ENCODE measurements at places on chromosomes 2 and 18. TPM values are rescaled to one million over a fixed set of nuclear protein-coding genes. Genes with fewer than 3 reads are reported as not detected.

- no peak overlapping the region for H3K4me3 ChIP-seq
- no peaks in the 10 kb centered on the region for H3K36me3 ChIP-seq
- DNase-seq = no peak
- no peaks in the 10 kb centered on the region for H3K27me3 ChIP-seq
Measured at GRCh38 chr2:213740453-213740852, 456.2 kb downstream of the SPAG16 start.

- no peak overlapping the region for H3K27ac ChIP-seq
- H3K4me3 ChIP-seq = no peak overlapping the region
- H3K27me3 ChIP-seq = no peaks in the 10 kb centered on the region
- H3K36me3 ChIP-seq = no peaks in the 10 kb centered on the region
Measured at GRCh38 chr2:209977386-209978239, 24.8 kb upstream of the RPE start.

- no peak overlapping the region for H3K4me3 ChIP-seq
- H3K27me3 ChIP-seq = no peaks in the 10 kb centered on the region
- no peak overlapping the region for H3K27ac ChIP-seq
Measured at GRCh38 chr2:49770919-49771318, 616.6 kb upstream of the FSHR start.

- H3K27ac ChIP-seq = no peak overlapping the region
- peak; percentile 51 for DNase-seq
- H3K36me3 ChIP-seq = no peaks in the 10 kb centered on the region
Measured at GRCh38 chr18:48340560-48340959, 68.6 kb downstream of the ZBTB7C start.

DNA sequence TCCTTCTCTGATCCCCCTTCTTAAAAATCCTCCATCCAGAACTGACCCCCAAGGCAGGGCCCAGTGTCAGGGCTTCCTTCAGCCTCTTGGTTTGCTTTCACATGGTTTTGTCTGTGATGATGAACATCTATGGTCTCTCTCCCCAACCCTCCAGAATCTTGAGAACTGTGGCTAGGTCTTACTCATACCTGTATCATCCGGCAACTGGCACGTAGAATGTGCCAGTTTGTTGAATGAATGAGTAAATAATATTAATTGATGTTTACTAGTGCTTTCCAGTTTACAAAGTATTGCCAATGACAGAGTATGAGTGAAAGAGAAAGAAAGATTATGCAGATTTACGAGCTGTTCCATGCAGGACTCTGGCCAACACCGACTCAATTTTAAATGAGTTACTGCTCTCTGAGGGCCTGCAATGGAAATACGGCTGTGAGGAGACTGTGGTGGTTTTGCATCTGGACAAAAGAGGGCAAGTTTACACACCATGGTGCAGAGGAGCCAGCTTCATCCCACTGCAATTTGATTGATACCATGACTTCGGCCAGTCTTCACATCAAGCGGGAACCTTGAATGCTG is 29.9 kb upstream of the TRIB2 start:
- H3K27me3 ChIP-seq = no peaks in the 10 kb centered on the region
- H3K36me3 ChIP-seq = no peaks in the 10 kb centered on the region
- no peak for DNase-seq

DNA sequence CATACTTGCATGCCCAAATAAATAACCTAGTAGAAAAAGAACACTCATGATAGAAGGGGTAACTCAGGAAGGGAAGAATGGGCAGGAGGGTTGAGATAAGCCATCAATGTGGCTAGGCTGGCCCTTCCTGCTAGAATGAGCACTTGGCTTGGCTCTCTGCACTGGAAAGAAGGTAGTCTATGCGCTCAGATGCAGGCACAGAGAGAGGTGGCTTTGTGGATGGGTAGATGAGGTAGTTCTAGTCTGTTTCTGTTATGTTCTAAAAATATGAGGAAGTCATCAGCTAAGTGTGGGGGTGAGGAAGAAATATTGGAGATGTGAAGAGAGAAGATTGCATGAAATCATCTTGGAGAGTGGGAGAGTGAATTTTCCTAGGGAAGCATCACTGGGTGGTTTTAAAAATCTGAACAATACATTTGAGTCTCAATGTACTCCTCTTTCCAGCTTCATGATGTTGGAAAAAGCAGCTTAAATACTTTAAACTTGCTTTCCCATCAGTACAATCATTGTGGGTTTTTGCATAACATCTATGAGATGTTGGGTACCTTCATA is 357.1 kb downstream of the CNTNAP5 start:
- no peak for DNase-seq
- no peaks in the 10 kb centered on the region for H3K4me1 ChIP-seq
- H3K36me3 ChIP-seq = no peaks in the 10 kb centered on the region

DNA sequence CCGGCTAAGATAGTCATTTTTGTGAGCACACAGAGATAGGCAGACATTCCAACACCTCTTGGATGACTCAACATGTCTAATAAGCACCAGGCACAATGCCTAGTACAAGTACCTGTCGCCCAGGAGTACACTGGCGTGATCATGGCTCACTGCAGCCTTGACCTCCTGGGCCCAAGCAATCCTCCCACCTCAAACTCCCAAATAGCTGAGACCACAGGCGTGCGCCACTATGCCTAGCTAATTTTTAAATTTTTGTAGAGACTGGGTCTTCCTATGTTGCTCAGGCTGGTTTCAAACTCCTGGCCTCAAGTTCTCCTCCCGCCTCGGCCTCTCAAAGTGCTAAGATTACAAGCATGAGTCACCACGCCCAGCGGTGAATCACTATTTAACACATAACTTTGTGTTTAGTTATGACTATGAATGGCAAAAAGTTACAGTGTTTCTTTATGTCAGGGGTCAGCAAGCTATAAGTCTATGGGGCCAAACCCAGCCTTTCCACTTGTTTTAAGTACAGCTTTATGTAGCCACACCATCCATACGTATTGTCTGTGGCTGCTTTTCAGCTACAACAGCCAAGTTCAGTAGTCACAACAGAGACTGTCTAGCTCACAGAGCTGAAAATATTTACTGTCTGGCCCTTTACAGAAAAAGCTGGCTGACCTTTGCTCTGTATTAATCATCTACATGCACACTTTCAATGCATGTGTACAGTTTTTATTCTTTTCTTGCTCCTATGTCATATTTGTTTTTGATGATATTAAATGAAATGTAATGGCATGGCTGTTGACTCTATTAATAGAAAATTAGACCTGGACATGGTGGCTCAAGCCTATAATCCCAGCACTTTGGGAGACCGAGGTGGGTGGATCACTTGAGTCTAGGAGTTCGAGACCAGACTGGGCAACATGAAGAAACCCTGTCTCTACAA is 18.7 kb downstream of the ORC2 start:
- peaks cover 5% of the 10 kb centered on the region for H3K36me3 ChIP-seq
- H3K27ac ChIP-seq = no peak overlapping the region
- H3K4me1 ChIP-seq = no peaks in the 10 kb centered on the region

DNA sequence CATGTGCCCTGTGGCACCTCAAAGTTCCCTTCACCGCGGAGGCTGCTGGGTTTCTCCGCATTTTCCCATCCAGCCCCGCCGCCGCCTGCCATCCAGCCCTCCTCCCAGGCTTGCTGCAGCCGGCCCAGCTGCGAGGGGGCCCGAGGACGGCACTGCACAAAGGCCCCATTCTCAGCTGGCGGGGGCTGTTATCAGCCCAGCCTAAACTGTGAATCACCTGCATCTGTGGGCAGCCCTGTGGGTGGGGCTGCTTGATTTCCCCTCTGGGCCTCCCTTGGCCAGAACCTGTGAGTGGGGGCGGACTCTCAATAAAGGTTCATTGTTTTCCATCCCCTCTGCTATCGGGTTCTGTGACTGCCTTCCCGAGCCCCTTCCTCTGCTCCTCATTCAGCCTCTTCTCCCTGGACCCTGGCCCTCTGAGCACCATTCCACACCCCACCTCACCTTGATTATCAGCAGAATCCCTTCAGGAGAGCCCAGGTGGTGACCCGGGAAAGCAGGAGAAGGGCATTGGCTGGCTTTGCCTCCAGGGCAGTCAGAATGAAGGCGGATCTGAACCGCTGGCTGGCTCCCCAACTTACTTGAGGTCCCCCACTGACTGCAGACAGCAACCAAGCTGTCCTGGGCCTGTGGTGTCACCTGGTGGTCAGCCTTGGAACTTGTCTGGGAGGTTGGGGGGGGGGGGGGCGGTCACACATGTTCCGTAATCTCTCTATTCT is 204.5 kb downstream of the ZFP36L2 start:
- DNase-seq = peak; percentile 39
- H3K36me3 ChIP-seq = no peaks in the 10 kb centered on the region
- no peak overlapping the region for H3K27ac ChIP-seq
- H3K27me3 ChIP-seq = no peaks in the 10 kb centered on the region
- no peak overlapping the region for H3K4me3 ChIP-seq
- peaks cover 1% of the 10 kb centered on the region for H3K4me1 ChIP-seq

- no peaks in the 10 kb centered on the region for H3K27me3 ChIP-seq
- no peak overlapping the region for H3K4me3 ChIP-seq
- no peaks in the 10 kb centered on the region for H3K36me3 ChIP-seq
- H3K27ac ChIP-seq = no peak overlapping the region
Measured at GRCh38 chr2:70188460-70188859, 2.4 kb downstream of the C2orf42 start.

- H3K27me3 ChIP-seq = no peaks in the 10 kb centered on the region
- no peaks in the 10 kb centered on the region for H3K36me3 ChIP-seq
- H3K4me3 ChIP-seq = no peak overlapping the region
- no peak overlapping the region for H3K27ac ChIP-seq
Measured at GRCh38 chr2:213281156-213281555, 3.1 kb upstream of the SPAG16 start.

- DNase-seq = no peak
- H3K27me3 ChIP-seq = no peaks in the 10 kb centered on the region
- no peaks in the 10 kb centered on the region for H3K36me3 ChIP-seq
- no peaks in the 10 kb centered on the region for H3K4me1 ChIP-seq
Measured at GRCh38 chr2:60861736-60862135, 19.6 kb upstream of the REL start.

- H3K4me3 ChIP-seq = no peak overlapping the region
- no peaks in the 10 kb centered on the region for H3K4me1 ChIP-seq
- H3K27ac ChIP-seq = peak overlapping the region; percentile 86
- DNase-seq = peak; percentile 63
- H3K36me3 ChIP-seq = no peaks in the 10 kb centered on the region
Measured at GRCh38 chr2:46187112-46187618, 110.0 kb upstream of the EPAS1 start.

DNA sequence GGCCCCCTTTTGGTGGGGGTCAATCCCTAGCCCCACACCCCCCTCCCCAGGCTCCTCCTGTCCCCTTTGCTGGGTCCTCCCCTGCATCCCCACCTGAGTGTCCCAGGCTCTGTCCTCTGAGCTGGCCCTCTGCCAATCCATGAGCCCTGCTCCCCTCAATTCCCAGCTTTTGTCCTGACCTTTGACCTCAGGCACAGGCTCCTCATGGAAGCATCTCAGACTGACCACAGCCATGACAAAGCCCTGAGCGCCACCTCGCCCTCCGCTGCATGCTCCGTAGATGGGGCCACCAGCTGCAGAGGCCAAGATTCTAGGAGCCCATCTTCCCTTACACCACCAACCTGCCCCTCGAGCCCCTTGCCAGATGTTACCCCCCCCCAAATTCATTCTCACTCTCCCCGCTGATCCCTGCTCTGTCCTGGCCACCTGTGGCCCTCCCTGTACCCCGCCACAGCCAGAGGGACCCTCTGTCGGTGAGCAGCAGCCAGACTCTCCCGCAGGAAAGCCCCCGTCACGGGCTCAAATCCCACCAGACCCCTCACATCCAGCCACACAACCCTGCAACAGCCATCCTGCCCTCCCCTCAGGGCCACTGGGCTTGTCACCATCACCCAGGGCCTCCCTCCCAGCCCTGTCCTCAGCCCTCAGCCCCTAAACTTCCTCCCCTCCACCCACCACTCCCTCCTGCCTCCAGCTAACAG is 206.0 kb downstream of the MGAT5 start:
- no peaks in the 10 kb centered on the region for H3K27me3 ChIP-seq
- H3K27ac ChIP-seq = no peak overlapping the region
- no peak overlapping the region for H3K4me3 ChIP-seq
- DNase-seq = no peak

- DNase-seq = no peak
- peak overlapping the region; percentile 88 for H3K27ac ChIP-seq
- peaks cover 2% of the 10 kb centered on the region for H3K4me1 ChIP-seq
- H3K36me3 ChIP-seq = no peaks in the 10 kb centered on the region
- H3K4me3 ChIP-seq = peak overlapping the region; percentile 78
Measured at GRCh38 chr2:186590759-186591505, 1.1 kb downstream of the ITGAV start.

DNA sequence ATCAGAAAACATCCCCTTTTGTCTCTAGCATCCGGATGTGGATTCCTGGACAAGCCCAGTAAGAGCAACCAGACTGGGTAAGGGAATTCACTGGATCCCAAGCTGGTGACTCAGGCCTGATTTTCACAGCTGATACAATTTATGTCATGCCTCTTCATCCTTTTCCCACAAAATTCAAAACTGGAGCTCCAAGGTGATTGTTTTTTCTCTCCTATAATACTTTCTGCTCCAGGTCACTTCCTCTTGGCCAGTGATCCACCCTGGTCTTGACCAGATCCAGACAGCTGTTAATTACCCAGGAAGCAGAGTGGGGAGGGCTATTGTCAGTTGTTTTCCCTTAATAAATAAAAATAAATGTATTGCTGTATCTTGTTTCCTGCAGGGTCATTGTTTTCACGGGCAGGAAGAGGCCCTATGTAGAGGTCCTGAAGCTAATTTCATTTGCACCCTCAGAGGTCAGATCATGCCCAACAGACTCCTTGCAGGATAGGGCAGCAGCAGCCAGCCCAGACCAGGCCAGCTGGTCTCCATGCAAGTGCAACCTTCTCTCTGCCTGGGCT is 57.6 kb downstream of the EVA1A start:
- no peak overlapping the region for H3K27ac ChIP-seq
- H3K27me3 ChIP-seq = peaks cover 2% of the 10 kb centered on the region
- no peak for DNase-seq
- no peaks in the 10 kb centered on the region for H3K36me3 ChIP-seq

GRCh38 chr2:103401621-103402020 is 639.8 kb downstream of the TMEM182 start:
- H3K36me3 ChIP-seq = no peaks in the 10 kb centered on the region
- DNase-seq = no peak
- no peaks in the 10 kb centered on the region for H3K4me1 ChIP-seq
- no peak overlapping the region for H3K4me3 ChIP-seq
- H3K27ac ChIP-seq = no peak overlapping the region

GRCh38 chr2:239908744-239909143 is 116.4 kb downstream of the NDUFA10 start:
- H3K4me3 ChIP-seq = no peak overlapping the region
- H3K36me3 ChIP-seq = no peaks in the 10 kb centered on the region
- peak; percentile 58 for DNase-seq
- no peak overlapping the region for H3K27ac ChIP-seq
- H3K27me3 ChIP-seq = no peaks in the 10 kb centered on the region

- H3K27me3 ChIP-seq = no peaks in the 10 kb centered on the region
- no peaks in the 10 kb centered on the region for H3K4me1 ChIP-seq
- DNase-seq = no peak
Measured at GRCh38 chr2:238985931-238986446, 138.1 kb downstream of the TWIST2 start.

SCN7A gene
- total RNA-seq = 3.6 TPM

SFTPB gene
- 1.7 TPM for total RNA-seq

MOGAT1 gene
- total RNA-seq = not detected

C2orf72 gene
- not detected for total RNA-seq

OSBPL1A gene
- total RNA-seq = 43.2 TPM

SLC5A7 gene
- total RNA-seq = not detected

NTSR2 gene
- total RNA-seq = not detected

CXCR1 gene
- 3.5 TPM for total RNA-seq

LOXHD1 gene
- 1.0 TPM for total RNA-seq

SERPINB10 gene
- not detected for total RNA-seq

TMEM169 gene
- total RNA-seq = 0.32 TPM

MYO5B gene
- 1.2 TPM for total RNA-seq
